ENCODE measurements at places on chromosomes 12 and 14.
A peak's percentile ranks its signal among the peaks of the same experiment; 100 is the strongest.

GRCh38 chr14:35898217-35898775 is 72.2 kb downstream of the BRMS1L start:
- DNase-seq, result no peak

DNA sequence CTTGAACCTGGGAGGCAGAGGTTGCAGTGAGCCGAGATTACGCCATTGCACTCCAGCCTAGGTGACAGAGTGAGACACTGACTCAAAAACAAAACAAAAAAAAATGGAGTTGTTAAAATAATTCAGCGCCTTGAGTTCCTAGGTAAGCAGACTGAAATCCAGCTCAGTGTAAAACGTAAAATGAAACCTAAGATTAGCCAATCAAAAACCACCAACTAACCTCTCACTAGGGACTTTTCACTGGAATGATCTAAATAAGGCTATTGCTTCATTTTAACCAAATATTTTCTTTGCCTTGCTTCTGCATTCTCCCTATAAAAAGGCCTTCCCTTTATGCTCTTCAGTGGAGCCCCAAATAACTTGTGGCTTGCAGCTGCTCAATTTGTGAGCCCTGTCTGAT is 91.6 kb upstream of the HIF1A start:
- DNase-seq, result peak; percentile 93

DNA sequence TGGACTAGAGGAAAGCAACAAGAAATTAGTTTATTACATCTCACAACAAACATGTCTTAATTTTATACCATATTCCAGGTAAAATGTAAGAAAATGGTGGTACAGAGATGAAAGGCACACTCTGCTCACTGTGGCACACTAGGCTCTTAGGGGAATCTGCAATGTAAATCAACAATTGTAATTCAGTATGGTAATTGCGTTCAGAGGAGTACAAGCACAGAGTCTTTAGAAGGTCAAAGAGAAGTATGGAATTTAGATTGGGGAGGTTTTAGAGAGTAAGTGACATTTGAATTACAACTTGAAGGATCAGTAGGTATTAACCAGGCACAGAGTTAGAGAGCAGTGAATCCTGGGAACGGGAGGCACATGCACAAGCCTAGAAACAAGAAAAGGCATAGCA is 694.0 kb upstream of the USP15 start:
- DNase-seq, result no peak

DNA sequence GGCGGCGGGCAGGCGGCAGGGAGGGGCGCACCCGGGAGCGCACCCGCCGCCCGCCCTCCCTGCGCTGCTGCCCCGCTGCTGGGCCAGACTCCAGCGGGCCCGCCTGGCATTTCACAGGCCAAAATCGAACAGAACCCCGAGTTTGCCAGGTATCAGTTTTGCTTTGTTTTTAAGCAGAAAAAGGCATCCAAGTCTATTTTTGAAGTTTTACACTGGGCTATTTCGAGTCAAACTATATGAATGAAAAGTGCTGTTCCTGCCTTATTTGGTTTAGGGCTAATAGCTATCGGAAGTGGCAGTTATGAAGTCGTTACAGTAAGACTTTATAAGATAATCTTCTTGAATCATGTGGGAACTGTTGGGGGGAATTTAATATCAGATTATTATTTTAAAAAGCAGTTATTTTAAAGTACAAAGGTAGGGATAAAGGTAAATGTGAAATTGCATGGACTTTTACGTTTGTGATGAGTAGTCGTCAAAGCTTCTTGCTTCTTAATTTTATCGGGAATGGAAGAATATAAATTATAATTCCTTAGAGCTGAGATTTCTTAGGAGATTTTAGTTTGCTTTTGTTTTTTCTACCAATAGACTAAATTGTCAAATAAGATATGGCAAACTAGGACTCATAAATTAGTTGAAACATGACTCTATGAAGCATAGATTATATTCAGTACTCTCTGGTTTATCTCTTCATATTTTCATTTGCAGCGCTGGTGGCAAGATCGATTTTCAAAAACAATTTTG is 1.1 kb downstream of the MSRB3 start:
- no peak for DNase-seq
